ENCODE measurements at places on chromosomes 13 and 19.

DNA sequence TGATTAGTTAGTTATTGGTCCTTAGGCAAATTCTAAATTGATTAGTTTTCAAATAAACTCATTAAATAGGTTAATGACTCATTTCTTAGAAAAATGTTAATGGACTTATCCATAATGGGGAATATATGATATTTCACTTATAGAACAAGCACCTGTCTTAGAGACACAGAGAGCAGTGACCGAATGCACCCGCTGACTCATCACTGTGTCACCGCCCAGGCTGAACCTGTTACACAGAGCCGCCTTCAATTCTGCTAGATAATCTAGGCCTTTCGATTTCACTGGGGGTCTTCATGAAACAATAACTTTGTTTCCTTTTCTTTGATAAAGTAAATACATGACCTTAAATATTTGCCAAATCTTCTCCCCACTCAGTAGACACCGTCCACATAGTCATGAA lies 13.1 kb downstream of the IRS2 start:
- no peak for DNase-seq

DNA sequence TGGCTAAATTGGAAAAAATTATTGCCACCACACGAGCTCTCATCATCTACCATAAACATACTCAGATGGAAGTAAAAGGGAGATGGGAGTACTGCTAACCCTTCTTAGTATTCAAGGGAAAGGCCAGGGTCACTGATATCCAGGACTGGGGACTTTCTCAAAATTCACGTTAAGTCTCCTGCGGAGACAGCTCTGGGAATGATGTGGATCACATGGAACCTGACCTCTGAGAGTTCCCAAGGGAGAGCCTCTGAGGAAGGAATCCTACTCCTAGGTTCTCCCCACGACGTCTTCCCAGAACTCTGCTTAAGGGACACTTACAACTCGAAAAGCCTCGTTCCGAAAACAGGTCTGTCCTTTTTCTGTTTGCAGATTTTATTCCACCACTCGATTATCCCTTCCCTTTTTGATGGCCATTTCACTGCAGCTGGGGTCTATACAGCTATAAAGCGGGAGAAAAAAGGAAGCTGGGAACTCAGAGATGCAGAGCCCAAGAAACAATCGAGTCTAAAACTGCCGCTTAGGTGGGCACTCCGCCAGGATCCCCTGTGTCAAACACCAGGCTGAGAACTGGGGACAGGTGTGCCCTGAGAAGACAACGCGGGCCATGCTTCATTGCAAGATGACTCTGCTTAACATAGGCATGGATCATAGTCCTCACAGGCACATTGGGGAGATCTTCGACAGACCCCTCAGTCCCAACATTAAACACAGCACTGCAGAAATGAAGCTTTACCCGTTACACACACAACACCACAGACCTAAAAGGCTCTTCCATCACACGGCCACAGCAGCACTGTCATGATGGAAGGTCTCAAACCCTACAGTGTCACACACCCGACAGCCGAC lies 823 bp upstream of the ZNF567 start:
- DNase-seq, result no peak

DNA sequence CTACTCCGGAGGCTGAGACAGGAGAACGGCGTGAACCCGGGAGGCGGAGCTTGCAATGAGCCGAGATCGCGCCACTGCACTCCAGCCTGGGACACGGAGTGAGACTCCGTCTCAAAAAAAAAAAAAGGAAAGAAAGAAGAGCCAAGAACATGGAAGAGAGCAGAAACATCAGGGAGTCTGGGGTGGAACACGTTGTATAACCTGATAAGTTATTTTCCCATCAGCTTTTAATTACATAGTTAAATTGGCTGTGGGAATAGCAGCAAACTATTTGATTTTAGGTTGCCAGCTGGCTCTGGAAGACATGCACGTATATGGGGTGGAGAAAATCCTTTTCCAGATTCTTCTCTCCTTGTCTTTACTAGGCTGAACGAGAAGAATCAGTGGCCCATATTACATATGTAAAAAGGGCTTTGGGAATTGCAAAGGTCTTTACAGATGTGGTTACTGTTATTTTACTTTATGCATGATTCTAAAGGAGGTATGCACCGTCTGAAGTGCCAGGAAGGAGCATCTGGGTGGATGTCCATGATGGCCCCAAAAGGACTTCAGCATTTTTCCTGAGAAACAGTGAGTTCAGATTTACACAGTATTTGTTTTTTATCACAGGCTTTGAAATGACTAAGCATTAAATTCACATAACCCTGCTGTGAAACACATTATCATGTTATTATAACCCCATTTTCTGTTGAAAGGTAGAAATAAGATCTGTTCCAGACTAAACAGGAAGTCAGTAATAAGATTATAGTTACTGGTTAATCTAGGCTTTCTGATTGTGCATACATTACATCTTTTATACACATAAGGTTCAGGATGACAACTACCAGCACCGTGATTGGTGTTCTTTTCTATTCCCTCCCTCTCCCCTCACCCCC lies 4.6 kb upstream of the NAA16 start:
- no peak for DNase-seq

GRCh38 chr13:79477968-79478367 lies 3.0 kb upstream of the NDFIP2 start:
- DNase-seq, result no peak
